ENCODE measurements at places on chromosomes 4 and X.
A peak's percentile ranks its signal among the peaks of the same experiment; 100 is the strongest.

- DNase-seq, result no peak
Observed at GRCh38 chrX:50168241-50168687, 32.5 kb downstream of the AKAP4 start.

DNA sequence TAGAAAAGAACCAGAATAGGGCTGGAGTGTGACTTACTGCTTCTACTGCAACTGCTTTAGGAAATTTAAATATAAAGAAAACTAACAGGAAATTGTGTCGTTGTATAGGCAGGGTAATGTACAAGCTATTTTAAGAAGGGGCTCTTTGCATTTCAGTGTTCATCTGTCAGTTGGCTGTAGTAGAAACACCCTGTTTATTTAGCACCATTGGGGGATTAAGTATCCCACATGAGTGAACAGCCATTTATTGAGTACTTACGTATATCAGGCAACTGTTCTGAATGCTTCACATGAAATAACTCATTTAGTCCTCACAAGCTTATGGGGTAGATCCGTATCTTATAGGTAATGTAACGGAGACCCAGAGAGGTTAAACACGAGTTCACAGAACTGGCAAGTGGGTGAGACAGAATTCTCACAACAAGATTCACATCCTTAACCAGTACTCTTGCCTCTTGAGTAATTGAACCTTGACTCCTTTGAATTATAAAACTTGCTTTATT, 23.9 kb downstream of the STIM2 start:
- no peak for DNase-seq

DNA sequence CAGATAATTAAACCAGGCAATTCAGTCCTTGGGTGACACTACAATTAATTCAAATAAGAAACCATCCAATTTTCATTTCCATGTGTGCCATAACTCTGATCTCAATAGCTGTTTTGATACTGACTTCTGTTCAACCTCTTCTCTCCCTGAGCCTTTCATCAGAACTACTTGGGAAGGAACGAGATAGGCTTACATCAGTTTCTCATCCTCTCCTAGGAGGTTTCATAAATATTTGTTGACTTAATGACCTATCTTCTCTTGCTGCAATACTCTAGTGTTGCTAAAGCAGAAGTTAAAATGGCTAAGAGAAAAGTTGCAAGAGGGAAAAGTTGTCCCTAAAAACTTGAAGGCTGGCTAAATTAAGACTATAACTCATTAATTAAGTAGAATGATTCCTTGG, 41.8 kb downstream of the PRKG2 start:
- no peak for DNase-seq

- DNase-seq, result no peak
Observed at GRCh38 chrX:104288961-104289360, 34.2 kb upstream of the ESX1 start.

- DNase-seq, result no peak
Observed at GRCh38 chrX:111467896-111468295, 43.5 kb upstream of the SERTM2 start.

DNA sequence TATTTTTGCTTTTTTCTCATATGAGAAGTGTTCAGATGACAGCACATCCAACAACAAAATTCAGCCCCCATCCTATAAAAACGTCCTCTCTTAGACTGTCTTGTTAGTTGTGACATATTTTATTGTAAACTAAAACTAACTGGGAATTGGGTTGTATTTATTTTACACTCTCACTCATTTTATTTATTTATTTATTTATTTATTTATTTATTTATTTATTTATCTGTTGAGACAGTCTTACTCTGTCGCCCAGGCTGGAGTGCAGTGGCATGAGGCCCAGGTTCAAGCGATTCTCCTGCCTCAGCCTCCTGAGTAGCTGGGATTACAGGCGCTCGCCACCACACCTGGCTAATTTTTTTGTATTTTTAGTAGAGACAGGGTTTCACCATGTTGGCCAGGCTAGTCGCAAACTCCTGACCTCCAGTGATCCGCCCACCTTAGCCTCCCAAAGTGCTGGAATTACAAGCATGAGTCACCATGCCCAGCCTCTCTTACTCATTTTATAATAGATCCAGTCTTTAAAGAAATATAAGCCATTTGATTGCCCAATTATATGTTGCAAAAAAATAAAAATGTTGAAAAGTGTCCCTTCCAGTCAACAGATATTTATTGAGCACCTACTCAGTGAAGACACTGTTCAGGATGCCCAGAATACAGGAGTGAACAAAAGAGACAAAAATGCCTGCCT, 44.6 kb downstream of the PALLD start:
- no peak for DNase-seq

DNA sequence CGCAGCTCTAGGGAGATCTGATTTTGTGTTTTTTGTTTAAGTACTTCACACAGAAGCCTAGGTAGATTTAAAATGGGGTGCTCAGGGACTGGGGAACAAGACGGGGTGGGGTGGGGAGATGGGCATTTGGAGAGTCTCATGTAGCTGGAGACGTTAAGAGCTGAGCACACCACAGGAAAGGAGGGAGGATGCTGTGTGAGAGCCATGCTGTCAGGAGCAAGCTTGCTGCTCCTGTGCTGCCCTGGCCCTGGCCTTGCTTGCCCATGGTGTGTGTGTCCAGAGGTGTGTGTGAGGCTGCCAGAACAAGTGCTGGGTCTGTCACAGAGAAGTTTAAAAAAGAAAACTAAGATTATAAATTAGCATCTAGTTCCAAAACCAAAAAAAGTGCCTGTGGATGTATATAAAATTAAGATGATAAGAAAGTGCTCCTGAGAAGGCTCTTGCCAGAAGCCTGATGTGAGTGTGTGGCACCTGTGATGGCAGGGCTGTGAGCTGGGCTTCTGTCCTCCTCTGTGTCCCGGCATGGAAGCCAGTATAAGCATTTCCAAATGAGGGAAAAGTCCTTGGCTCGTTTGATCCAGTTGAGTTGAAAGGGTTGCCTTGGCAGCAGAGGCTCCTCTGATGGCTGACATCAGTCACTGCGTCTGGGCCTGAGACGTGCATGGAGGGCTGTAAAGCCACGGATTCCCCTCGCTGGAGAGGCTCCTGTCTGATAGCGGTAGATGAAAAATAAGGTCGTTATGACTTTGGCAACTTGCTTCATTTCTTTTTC, 63.5 kb downstream of the NELFA start:
- no peak for DNase-seq

DNA sequence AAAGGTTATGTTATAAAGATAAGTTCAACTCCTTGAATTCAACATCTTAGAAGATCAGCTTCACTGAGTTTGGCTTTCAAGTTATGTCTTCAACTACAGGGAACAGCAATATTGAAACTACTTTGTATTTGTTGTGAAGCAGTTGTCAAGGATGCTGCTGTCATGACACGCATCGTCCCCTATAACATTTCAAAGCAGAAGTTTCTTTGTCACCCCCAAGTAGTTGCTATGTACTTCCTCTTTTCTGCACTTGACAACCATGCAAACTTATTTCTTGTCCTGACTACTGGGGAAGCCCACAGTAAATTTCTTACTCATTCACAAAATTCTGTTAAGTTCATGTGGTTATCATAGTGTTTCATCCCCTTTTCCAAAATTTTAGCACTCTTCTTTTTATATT, 14.3 kb downstream of the ANTXR2 start:
- peak; percentile 64 for DNase-seq

- DNase-seq, result peak; percentile 73
Observed at GRCh38 chr4:8201321-8201781, 2.3 kb downstream of the SH3TC1 start.

- no peak for DNase-seq
Observed at GRCh38 chrX:153336988-153337387, 3.0 kb downstream of the ZNF275 start.

All from stimulated activated naive CD8-positive, alpha-beta T cell treated with anti-CD3 and anti-CD28 coated beads, Interleukin-15, amount 100 ng/mL, for 72 hours (primary cell).